Skin of body (tissue), 3 donors: ENCODE measurements at places on chromosomes 3 and 15. TPM values are rescaled to one million over a fixed set of nuclear protein-coding genes. Genes with fewer than 3 reads are reported as not detected.

GRCh38 chr3:114178770-114179368 lies at the start of gene DRD3:
Gene DRD3 (minus strand): TSS chr3:114179052. CDS start chr3:114171992, 7,060 bp downstream.
- DNase-seq = no peak

GRCh38 chr15:32763295-32763694 lies 45.5 kb downstream of the GREM1 start:
- DNase-seq = no peak

SLC27A2 gene
- total RNA-seq = 0.39 TPM

DNA sequence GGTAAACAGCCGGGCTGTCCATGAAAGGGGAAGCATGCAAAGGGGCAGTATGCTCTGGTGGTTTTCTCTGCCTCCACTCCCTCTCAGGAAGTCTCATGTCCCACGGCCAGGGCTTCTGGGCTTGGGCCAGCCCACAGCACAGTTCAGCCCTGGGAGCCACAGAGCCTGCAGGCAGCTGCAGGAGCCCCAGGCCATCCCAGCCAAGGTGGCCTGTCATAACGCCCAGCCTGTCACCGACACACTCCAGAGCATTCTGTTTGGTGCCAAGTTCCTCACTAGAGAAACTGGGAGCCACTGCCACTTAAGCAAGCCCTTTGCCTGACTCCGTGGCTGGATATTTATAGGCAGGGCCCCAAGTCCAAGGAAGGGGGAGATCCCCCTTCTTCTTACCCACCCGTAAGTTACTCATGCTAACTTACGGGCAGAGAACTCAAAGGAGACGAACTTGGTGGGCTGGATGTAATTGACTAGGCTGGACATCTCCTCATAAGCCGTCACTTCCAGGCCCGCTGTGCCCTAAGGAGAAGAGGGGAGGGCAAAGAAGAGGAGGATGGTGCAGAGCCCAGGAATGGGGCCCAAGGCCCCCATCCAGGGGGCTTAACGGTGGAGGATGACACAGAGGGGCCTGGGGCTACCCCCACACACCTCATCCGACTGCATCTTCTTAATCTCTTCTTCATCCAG lies 11.7 kb downstream of the PLCB2 start:
- DNase-seq = no peak

DNA sequence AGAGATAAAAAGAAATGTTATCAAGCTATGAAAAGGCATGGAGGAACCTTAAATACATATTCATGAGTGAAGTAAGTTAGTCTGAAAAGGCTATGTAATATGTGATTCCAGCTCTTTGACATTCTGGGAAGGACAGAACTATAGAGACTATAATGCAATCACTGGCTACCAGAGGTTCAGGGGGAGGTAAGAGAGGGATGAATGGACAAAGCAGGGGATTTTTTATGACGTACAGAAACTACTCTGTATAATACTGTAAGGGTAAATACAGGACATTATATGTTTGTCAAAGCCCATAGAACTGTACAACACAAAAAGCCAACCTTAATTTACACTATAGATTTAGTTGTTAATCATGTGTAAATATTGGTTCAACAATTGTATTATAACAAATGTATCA lies 46.1 kb downstream of the MCTP2 start:
- DNase-seq = no peak

GRCh38 chr15:87704276-87704675 lies 552.3 kb downstream of the NTRK3 start:
- no peak for DNase-seq

TICRR gene
- total RNA-seq = 2.4 TPM

CPNE4 gene
- total RNA-seq = 0.20 TPM

THUMPD3 gene
- 37.5 TPM for total RNA-seq

RETNLB gene
- total RNA-seq = not detected

PRKCD gene
- 11.0 TPM for total RNA-seq

GRCh38 chr15:62665449-62665848 lies 377.1 kb upstream of the TPM1 start:
- no peak for DNase-seq

DNA sequence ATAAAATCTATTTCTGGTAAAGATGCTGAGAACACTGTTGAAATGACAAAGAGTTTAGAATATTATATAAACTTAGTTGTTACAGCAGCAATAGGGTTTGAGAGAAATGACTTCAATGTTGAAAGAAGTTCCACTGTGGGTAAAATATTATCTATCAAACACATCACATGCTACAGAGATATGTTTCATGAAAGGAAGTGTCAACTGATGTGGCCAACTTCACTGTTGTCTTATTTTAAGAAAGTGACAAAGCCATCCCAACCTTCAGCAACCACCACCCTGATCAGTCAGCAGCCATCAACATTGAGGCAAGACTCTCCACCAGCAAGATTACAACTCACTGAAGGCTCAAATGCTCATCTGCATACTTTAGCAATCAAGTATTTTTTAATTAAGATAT lies 20.2 kb downstream of the TMEM39A start:
- no peak for DNase-seq

PCLAF gene
- 21.2 TPM for total RNA-seq

GRCh38 chr3:182802413-182803390 lies 9.4 kb downstream of the ATP11B start:
- DNase-seq = no peak

DNA sequence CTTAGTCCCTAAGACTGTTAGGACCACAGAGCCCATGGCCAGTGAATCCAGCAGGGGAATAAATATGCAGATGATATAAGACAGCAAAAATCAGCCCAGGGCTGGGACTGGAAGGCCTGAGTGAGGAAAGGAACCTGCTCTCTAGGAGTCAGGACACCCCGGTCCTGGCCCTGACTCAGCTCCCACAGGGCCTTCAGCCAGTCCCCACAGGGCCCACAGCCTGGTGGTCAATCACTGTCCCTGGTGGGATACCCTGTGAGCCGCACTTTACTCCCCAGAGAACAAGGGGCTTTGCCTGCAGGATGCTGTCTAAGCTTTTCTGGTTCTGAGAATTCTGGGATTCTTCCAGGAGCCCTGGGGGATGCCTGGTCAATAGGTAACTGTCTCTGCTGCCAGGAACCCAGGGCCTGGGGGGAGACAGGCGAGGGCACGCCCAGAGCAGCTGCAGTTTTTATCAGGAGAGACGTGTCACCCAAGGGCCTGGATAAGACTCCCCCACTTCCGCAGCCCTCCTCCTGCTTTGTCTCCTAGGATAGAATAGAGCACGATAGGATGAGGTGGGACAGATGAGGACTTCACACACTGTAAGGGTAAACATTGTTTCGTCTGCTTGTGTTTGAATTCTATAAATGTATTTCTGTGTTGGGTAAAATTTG lies 49.5 kb upstream of the MCF2L2 start:
- no peak for DNase-seq

- DNase-seq = peak; percentile 56
Measured at GRCh38 chr15:41904541-41905005, 10.7 kb upstream of the SPTBN5 start.

GRCh38 chr3:104474011-104474410 lies 892.7 kb upstream of the ALCAM start:
- DNase-seq = no peak

NPTN gene
- 54.0 TPM for total RNA-seq

NOX5 gene
- total RNA-seq = 0.39 TPM

- peak; percentile 9 for DNase-seq
Measured at GRCh38 chr3:155241579-155241978, 51.9 kb downstream of the STRIT1 start.

DNA sequence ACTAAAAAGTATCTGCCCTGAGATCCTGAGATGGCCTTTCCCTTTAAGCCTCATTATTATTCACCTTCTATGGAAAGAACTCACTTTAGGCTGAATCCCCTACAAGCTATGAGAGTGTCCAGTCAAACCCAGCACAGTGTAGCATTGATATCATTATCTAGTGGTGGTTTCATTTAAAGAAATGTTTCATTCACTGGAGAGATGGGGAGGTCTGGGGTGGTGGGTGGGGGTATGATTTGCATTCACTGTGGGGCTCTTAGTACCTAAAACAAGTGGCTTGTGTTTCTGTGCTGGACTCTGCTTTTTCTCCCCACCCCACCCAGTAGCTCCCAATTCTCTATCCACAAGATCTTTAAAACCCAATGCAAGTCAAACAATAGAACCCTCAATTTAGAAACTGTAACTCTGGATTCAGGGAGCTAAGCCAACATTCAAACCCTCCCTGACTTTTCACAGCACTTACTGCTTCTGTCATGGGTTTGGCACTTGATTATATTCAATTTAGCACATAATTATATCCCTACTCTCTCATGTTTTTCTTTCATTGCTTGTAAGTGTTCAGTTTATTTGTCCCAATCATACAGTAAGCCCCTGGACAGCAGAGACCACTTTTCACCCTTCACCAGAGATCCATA lies 310.5 kb upstream of the THBS1 start:
- DNase-seq = no peak

BAHD1 gene
- 9.3 TPM for total RNA-seq

UBA5 gene
- 48.1 TPM for total RNA-seq

DNA sequence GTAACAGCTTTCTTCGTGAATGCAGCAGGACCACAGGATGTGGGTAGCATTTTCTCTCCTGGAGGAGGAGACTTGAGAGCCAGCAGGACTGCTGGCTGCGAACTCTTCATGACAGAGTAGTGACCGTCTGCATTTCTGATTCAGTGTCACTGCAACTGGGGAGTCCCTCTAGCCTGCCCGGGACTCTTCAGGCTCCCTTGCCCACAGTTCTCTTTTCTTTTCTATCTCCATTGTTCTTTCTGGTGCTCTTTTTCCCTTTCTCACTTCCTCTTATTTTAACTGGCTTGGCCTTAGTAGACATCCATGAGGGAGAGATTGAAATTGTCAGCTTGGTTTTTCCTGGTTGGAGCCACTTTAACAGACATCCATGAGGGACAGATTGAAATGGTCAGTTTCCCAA lies 49.9 kb upstream of the P2RY1 start:
- DNase-seq = no peak

- DNase-seq = no peak
Measured at GRCh38 chr3:142566096-142566495, 12.4 kb downstream of the ATR start.
